ENCODE measurements at places on chromosomes 5 and 9. TPM values are rescaled to one million over a fixed set of nuclear protein-coding genes. Genes with fewer than 3 reads are reported as not detected.

DNA sequence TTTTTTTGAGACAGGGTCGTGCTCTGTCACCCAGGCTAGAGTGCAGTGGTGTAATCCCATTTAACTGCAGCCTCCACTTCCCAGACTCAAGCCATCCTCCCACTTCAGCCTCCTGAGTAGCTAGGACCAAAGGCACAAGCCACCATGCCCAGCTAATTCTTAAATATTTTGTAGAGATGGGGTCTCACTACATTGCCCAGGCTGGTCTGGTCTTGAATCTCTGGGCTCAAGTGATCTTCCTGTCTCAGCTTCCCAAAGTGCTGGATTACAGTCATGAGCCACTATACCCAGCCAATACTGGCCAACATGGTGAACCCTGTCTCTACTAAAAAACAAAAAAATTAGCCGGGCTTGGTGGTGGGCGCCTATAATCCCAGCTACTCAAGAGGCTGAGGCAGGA is 6.8 kb downstream of the DCAF12 start:
- DNase-seq: no peak

- no peak for DNase-seq
Measured at GRCh38 chr5:71932131-71932654, 175.1 kb upstream of the MAP1B start.

DNA sequence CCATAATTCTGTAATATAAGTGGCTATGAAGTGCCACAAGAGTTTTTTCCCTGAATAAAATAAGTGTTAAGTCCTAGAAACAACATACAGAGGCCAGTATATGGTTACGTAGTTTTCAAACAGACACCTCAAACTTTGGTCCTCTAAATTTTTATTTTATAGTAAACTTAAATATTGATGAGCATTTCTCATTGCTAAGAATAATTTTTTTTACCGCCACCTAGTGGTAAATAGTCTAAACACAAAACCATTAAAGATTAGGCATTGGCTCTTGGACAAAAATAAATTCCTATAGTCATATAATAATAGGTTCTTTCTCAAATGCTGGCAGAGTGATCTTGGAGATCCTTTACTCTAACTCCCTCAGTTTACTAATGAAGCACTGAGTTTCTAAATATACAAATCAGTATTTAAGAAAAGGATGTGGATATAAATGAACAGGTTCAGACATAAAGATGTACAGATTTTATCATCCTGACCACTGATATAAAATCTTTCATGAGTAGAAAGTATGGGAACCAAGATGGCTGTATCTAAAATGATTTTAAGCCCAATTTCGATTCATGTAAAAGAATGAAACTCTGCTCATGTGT is 136.2 kb downstream of the FANCC start:
- no peak for DNase-seq

DNA sequence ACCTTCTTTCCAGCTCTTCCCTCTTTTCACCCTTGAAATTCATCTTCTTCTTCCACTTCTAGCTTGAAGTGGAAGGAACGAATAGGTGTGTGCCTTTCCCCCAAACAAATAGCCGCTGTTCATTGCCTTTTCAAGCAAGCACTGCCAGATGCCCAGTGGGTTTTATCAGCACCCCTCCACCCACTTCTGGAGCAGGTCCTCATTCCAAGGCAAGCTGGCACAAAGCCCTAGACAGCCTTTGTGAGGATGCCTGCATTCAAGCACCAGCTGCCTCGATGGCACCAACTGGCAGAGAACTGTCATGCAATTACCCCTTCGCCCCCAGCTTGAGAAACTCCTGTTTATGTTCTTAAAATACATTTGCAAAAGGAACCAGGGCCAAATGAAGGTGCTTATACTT is 36.5 kb downstream of the SERINC5 start:
- DNase-seq: no peak

GRCh38 chr9:99732715-99733114 is 89.0 kb upstream of the NR4A3 start:
- DNase-seq: no peak

- no peak for DNase-seq
Measured at GRCh38 chr9:123097430-123098095, 64.1 kb downstream of the GPR21 start.

- DNase-seq: no peak
Measured at GRCh38 chr9:127729522-127730256, 5.4 kb downstream of the TOR2A start.

- DNase-seq: no peak
Measured at GRCh38 chr5:116451905-116452450, 122.6 kb downstream of the SEMA6A start.

DNA sequence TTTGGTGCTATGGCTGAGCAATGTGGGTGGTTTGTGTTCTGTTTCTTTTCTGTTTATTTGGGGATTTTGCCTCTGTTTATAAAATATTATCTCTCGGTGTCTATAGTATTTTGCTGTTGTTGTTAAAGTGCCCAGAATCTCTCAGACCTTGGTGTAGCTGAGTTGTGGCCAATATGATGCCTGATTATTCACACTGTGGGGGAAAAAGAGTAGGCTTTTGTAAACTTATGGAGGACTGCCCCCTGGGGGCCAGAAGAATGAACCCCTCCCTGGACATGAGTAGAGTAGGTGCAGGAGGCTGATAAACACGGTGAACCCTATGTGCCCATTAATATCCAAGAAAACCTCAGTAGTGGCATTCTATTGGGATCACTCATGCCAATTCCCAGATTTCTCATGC is 49.0 kb upstream of the DPYSL3 start:
- no peak for DNase-seq

GRCh38 chr5:23139338-23140171 is 286.4 kb upstream of the CDH12 start:
- no peak for DNase-seq

DNA sequence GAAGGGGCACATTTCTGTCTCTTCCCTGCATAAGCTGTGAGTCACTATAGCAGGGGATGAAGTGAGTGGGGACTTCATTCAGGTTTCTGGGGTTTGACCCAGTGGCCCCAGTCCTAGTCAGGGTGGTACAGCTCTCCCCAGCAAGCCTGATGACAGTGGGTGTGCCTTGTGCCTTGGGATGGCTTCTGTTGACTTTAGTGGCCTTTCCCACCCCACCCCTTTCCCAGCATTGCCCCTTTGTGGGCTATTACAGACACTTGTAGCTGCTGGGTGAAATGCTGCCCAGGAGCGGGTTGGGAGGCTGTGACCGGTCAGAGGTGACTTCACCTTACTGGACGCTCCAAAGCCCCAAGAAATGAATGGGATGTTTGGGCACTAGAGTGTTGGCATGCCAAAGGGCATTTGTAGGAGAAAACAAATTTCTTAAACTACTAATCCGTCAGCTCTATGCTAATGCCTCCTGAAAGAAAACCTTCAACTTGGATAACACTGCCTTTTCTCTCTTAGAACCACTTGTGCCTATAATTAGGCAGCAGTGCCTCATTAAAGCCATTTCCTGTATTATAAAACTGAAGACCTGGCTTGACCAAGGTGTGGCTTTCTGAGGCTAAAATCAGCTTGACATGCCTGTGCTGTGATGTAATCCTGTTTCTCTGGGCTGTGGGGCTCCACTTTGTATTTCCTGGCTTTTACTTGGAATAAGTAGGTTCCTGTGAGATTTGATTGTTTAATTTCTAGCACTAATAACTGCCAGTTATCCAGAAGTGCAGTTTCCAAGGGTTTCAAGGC is 119.0 kb upstream of the SLC25A48 start:
- DNase-seq: no peak

DNA sequence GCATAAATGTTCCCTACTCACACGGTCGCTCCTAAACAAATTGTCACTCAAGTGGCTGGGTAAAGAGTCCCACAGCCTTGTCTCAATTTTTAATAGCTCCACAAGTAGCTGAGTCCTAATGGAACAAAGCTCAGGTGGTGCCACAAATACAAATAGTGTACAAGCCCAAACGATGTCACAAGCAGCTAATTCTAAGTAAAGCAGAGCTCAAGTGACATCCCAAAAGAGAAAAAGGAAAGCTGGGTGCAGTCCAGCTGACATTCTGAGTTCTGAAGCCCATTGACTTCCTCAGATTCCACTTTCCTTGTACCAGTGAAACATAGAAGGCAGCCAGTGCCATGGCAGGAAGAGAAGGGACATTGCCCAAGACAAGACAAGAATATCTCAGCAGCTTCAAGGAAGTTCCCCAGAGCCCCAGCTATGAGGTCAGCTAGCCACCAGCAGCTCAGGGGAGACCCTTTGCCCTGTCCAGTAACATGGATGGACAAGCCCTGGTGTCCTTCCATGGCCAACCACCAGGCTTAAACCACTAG is 231.2 kb upstream of the SGCD start:
- no peak for DNase-seq

GRCh38 chr9:128555180-128555721 is 2.9 kb downstream of the SPTAN1 start:
- no peak for DNase-seq

GRCh38 chr9:125142560-125143376 is 560 bp downstream of the SCAI start:
- no peak for DNase-seq

The FAM174A gene
- 15.3 TPM for total RNA-seq

The FRRS1L gene
- 0.06 TPM for total RNA-seq

The PCDHA3 gene
- 0.48 TPM for total RNA-seq

The PCDHA5 gene
- not detected for total RNA-seq
